Forelimb muscle (tissue), 1 donor: ENCODE measurements at places on chromosomes 3 and 15. TPM values are rescaled to one million over a fixed set of nuclear protein-coding genes. Genes with fewer than 3 reads are reported as not detected.

Gene FAH
- 13.4 TPM for polyA plus RNA-seq

- no peak for DNase-seq
Observed at GRCh38 chr15:89039142-89039541, 49.1 kb upstream of the ABHD2 start.

Gene LSG1
- 24.9 TPM for polyA plus RNA-seq

GRCh38 chr3:108420926-108421325 is 89.5 kb downstream of the MYH15 start:
- no peak for DNase-seq

- DNase-seq = no peak
Observed at GRCh38 chr3:173823911-173824460, 426.4 kb downstream of the NLGN1 start.

- no peak for DNase-seq
Observed at GRCh38 chr3:82834098-82834497, 1072.7 kb upstream of the GBE1 start.

- DNase-seq = no peak
Observed at GRCh38 chr15:99057697-99058420, 47.0 kb upstream of the SYNM start.

- DNase-seq = no peak
Observed at GRCh38 chr3:129576514-129577352, 29.7 kb downstream of the PLXND1 start.

Gene ZIC4
- 8.5 TPM for polyA plus RNA-seq

- no peak for DNase-seq
Observed at GRCh38 chr3:87710511-87710910, 348.3 kb downstream of the CGGBP1 start.

Gene GOLIM4
- polyA plus RNA-seq = 39.4 TPM

Gene ANO10
- 14.6 TPM for polyA plus RNA-seq

- no peak for DNase-seq
Observed at GRCh38 chr3:4986175-4986781, 7.0 kb downstream of the BHLHE40 start.

GRCh38 chr3:170111147-170111771 is 70.3 kb downstream of the PHC3 start:
- DNase-seq = no peak

- no peak for DNase-seq
Observed at GRCh38 chr15:38283010-38283409, 30.4 kb downstream of the SPRED1 start.

GRCh38 chr3:54895613-54896012 is 32.2 kb downstream of the LRTM1 start:
- no peak for DNase-seq

Gene SGO1
- polyA plus RNA-seq = 4.5 TPM

Gene BUB1B
- polyA plus RNA-seq = 8.8 TPM

Gene KBTBD12
- 25.6 TPM for polyA plus RNA-seq

DNA sequence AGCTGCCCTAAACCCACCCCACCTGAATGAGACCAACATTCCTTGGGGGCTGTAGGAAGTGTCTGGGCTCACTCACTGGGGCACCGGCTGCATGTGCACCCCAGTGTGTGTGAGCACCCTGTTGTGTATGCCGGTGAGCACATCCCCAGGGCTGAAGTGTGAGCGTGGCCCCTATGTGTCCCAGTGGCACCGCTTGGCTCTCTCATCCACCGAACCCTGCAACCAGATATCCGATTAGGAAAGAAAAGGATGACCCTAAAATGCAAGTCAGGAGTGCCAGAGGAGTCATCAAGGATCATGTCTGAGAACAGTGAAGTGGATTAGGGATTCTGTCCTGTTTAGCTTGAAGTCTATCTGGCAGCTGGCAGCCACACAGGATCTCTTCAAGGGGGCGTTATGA is 84.0 kb upstream of the ALDH1L1 start:
- DNase-seq = no peak

Gene SERINC4
- polyA plus RNA-seq = 0.42 TPM

DNA sequence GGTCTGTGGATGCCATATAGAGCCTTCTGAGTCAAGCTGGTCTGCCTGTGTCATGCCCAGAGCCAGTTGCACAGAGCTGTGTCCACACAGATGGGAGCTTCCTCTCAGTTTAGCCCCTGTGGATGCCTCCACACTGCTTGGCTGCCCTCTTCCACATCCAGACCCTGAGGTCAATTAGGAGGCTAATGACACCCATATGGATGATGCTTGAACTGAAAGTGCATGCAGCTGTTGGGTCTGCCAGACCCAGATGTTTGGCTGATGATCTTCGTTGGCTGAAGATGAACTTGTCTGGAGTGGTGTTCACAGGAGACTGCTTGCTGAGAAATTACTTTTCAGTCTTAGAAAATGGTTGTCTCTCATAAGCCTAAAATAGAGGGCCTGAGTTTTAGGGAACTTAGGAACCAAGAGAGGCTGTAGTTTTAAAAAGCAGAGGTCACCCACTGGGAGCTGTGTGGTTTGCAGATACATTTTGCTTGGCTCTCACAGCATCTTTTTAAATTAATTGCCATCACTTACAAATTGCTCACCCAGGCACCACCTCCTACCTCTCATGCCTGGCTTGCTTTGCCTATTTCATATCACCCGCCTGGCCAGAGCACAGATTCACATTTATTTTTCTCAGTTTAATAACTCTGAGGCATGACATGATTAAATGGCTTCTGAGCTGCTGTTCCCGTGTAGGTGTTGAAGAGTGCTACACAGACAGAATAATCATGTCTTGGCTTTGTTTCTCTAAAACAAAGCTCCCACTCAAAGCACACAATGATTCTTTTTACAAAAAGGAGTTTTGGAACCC is 176.1 kb downstream of the MINAR1 start:
- DNase-seq = peak; percentile 43

- no peak for DNase-seq
Observed at GRCh38 chr3:52503788-52504424, 8.8 kb downstream of the STAB1 start.

GRCh38 chr3:43152649-43153048 is 46.8 kb upstream of the POMGNT2 start:
- DNase-seq = no peak

DNA sequence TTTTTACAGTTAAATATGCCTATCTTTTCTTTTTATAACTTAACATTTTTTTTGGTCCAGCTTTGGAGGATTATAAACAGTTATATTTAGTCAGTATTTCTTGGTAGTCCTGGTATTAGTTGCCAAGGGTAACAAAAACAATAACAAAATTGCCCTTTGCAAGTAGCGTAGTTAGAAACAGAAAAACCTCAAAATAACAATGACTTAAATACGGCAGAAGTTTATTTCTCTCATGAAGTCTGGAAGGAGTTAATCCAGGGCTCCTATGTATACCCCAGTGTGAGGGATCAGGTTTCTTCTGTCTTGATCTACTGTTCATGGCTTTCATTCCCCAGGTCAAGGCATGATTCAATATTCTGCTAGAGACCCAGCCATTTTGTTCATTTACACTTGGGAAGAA is 14.1 kb upstream of the MYH15 start:
- no peak for DNase-seq

GRCh38 chr3:30720586-30721313 is 114.3 kb downstream of the TGFBR2 start:
- no peak for DNase-seq

DNA sequence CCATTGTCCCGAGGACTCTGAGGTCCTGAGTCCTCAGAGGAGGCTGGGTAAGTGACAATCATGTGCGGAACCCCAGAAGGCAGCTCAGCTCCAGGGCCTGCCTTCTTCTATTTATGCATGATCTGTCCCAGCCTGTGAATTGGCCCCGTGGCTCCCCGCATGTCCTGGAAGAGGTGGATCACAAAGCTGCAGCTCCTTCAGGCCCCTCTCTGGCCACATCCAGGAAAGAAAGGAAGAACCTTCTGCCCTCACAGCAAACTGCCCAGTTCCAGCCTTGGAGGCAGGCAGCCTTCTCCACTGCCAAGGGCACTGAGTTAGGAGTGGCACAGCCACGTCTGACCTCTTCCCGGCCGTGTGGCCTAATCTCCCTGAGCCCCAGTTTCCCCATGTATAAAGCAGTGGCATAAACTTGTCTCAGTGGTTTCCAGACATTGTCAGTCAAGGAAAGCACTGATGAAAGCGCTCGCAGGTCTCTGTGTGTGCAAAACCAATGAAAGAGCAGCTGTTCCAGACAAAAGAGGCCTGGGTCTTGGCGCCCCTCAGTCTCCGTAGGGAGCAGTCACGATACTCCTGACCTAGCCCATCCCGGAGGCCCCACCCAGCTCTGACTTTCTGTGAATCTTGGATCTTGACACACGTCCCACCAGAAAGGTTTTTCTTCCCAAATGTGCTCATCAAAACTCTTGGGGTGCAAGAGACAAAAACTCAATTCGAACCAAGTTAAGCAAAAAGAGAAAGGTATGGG is 497.3 kb downstream of the SHQ1 start:
- DNase-seq = no peak

- DNase-seq = peak; percentile 35
Observed at GRCh38 chr15:43225201-43225949, 4.6 kb upstream of the EPB42 start.

DNA sequence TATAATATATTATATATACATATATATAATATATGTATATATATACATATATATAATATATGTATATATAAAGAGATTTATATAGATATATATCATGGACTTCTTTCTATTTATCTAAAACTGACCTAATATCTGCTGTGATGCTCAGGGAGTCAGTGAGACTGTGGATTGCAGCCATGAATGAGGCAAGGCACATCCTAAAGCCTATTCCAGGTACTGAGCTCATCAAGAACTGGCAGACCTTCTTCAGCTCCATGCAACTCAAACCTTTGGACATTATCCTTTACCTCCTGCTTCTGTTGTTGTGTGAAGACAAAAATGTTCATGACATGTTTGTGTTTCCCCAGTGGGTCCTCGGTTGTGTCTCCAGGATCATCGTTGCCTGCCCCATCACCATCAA is 7.7 kb upstream of the LPP start:
- no peak for DNase-seq

DNA sequence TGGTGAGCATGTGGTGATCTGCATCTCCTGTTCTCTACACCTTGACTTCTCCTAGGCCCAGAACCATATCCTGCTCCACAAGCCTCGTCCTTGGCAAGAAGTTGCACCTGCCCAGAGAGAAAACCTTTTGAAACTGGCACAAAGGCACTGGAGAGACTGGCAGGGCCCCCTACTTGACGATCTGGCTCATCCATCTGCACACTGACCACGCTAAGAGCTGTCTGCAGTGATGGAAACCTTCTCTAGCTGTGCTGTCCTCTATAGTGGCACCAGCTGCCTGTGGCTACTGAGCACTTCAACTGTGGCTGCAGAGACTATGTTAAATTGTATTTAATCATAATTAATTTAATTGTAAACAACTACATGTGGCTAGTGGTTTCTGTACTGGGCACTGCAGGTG is 26.2 kb upstream of the SRP14 start:
- DNase-seq = no peak

- DNase-seq = no peak
Observed at GRCh38 chr3:128929364-128929763, 49.9 kb downstream of the ACAD9 start.

DNA sequence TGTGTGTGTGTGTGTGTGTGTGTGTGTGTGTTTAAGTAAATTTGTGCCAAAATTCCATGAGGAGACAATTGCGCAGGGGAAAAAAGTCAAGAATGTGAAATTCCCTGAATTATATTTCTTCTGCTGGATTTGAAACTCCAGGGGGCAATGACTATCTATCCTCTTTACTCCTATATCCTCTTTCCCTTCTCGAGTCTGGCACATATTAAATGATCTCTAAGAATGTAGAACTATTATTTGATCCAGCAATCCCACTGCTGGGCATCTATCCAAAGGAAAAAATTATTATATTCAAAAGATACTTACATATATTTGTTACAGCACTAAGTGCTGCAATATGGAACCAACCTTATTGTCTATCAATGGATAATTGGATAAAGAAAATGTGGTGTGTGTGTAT is 350.1 kb upstream of the ADAMTS9 start:
- peak; percentile 36 for DNase-seq

GRCh38 chr15:72184165-72184811 is 13.3 kb downstream of the GRAMD2A start:
- no peak for DNase-seq

GRCh38 chr3:27848826-27849225 is 126.7 kb upstream of the EOMES start:
- no peak for DNase-seq

GRCh38 chr3:3201611-3202010 is 22.1 kb upstream of the CRBN start:
- DNase-seq = no peak

Gene PSTPIP1
- polyA plus RNA-seq = 2.7 TPM

DNA sequence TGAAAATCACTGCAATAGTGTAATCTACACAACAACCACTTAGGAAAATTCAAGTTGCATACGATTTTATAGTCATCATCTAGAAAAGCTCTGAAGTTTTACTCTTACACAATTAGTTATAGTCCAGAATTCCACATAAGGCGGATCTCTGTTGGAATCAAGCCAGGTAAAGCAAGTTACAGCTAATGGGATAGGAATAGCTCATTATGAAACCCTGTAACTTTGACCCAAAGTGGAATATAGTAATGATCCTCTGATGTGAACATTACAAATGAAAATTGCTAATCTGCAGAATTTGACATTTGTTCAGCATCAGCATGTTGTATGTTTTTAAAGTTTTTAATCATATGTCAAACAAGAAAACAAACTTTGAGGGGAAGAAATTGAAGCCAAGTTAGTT is 4.4 kb downstream of the CERS3 start:
- no peak for DNase-seq

Gene CNTN4
- polyA plus RNA-seq = 9.0 TPM

Gene UCN2
- 0.19 TPM for polyA plus RNA-seq

DNA sequence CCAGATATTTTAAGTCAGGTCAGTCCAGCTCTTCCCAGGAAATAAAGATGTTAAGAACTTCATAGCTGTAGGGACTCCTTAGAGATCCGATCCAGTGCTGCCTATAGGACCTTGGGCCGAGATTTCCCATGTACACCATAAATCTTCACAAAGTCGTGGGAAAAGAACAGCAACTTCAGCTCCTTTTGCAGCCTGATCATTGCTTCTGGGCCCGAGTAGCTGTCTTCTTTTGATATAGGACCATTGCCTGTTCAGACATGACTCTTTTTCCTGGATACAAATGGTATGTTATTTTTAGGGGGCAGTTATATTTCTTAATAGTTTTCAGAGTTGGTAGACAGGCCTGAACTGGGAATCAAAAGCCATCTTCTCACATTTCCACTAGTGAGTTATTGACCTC is 20.5 kb downstream of the IL1RAP start:
- no peak for DNase-seq
